Inflammatory macrophage treated with lipopolysaccharide for 4 hours (primary cell): ENCODE measurements at places on chromosomes 2 and 18.
A peak's percentile ranks its signal among the peaks of the same experiment; 100 is the strongest.

DNA sequence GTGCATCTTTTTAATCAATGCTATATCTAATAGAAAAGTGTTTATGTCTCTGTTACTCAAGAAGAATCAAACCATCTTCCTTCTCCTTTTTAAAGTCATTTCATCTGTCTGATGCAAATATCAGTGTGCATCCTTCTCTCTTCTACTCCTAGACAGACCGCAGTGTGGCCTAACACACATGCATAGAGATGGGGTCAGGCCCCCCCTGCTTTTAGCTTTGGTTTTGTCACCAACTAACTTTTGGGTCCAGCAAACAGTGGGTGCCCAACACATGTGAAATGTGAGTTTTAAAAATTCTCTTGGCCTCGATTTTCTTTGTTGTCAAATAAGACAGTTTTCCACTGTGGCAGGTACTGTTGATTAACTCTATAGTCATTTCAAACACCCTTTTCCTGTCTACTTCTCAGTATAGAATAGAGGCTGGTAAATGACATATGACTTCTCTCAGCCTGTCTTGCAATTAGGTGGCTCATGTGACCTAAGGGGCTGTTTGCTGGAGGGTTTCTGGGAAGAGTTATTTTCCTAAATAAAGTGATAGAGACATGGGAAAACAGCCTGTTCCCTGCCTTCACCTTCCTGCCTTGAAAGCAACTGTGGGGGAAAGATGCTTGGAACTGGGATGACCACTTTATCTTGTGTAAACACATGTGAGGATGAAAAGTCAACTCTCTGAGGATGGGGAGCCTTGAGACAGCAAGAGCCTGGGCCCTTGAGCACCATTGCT is 65.7 kb upstream of the DARS1 start:
- no peak for DNase-seq

- peak; percentile 70 for DNase-seq
Measured at GRCh38 chr2:177141866-177142265, 70.7 kb upstream of the HNRNPA3 start.

- DNase-seq = peak; percentile 8
Measured at GRCh38 chr2:44245083-44245861, 30.0 kb upstream of the SLC3A1 start.

GRCh38 chr2:75491129-75491753 is 69.5 kb downstream of the EVA1A start:
- no peak for DNase-seq

GRCh38 chr2:45043174-45043573 is 33.9 kb upstream of the SIX2 start:
- no peak for DNase-seq

DNA sequence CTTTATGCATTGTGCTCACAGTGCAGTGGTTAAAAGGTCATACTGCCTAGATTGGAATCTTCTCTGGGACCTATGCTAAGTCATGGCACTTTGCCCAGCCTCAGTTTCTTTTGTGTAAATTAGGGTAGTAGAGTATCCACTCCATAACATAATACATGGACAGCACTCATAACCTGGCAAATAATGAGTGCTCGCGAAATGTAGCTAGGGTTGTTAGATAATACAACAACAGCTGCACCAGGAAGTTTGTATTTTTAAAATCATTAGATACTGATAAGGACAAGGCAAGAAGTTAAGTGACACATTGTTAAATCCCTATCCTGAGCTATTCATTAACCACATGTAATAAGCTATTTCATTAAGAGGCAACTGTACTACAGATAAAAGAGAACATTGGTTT is 13.8 kb upstream of the PLA2R1 start:
- DNase-seq = no peak

GRCh38 chr2:216221811-216222210 is 112.7 kb downstream of the XRCC5 start:
- peak; percentile 13 for DNase-seq

DNA sequence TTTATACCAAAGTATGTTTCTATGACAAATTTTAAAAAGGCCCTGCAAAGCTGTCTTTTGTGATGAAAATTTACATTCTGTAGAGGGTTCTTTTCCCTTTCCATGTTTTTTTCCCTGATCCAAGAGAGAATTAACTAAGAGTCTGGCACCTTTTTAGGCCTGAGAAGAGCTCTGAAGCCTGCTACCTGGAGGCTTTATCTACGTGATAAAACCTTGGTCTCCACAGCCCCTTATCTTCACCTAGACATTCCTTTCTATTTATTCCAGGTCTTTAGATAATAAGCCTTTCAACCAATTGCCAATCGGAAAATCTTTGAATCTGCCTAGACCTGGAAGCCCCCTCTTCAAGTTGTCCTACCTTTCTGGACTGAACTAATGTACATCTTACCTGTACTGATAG is 774.1 kb upstream of the LRRTM1 start:
- no peak for DNase-seq
